ENCODE measurements at places on chromosomes 2 and 18. TPM values are rescaled to one million over a fixed set of nuclear protein-coding genes. Genes with fewer than 3 reads are reported as not detected.

Gene AQP12B
- total RNA-seq, result not detected

Gene PIGN
- total RNA-seq, result 39.6 TPM

Gene ZAP70
- 0.13 TPM for total RNA-seq

Gene FAM228A
- total RNA-seq, result 3.2 TPM

Gene ARHGEF4
- total RNA-seq, result 4.7 TPM

Gene GATA6
- 40.3 TPM for total RNA-seq

Gene RGPD6
- total RNA-seq, result 25.7 TPM

Gene CDCA7
- total RNA-seq, result 0.83 TPM

Gene CELF4
- total RNA-seq, result not detected

Gene STPG4
- 0.20 TPM for total RNA-seq

Gene TMEM169
- 0.83 TPM for total RNA-seq

Gene LRRTM4
- total RNA-seq, result not detected

Gene GKN2
- total RNA-seq, result not detected

Data from smooth muscle cell of the pulmonary artery (primary cell).